ENCODE measurements at places on chromosomes 5 and 9. TPM values are rescaled to one million over a fixed set of nuclear protein-coding genes. Genes with fewer than 3 reads are reported as not detected.

Gene CMYA5
- total RNA-seq = 0.36 TPM

Gene NACC2
- total RNA-seq = 9.6 TPM

Gene GAPT
- total RNA-seq = 1.4 TPM

Gene SLC22A4
- total RNA-seq = 0.13 TPM

Gene ENG
- total RNA-seq = 113 TPM

Gene ANKRD31
- total RNA-seq = 0.05 TPM

DNA sequence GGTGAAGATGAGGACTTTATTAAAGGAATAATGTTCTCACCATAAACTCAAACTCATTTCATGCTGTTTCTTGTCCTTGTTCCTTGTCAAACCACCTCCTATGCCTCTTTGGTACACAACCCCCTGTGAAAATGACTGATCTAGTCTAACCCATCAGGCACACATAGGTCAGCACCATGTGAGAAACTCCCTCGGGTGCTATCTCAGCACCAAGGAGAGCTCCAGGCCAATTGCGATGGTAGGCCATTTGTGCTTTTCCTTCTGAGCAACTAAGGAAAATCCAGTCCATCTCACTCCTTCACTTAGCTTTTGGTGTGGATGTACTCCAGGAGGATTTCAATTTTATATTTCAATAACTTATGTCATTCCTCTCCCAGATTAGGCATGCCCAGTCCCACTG lies 199.8 kb downstream of the ZNF608 start:
- DNase-seq = no peak

DNA sequence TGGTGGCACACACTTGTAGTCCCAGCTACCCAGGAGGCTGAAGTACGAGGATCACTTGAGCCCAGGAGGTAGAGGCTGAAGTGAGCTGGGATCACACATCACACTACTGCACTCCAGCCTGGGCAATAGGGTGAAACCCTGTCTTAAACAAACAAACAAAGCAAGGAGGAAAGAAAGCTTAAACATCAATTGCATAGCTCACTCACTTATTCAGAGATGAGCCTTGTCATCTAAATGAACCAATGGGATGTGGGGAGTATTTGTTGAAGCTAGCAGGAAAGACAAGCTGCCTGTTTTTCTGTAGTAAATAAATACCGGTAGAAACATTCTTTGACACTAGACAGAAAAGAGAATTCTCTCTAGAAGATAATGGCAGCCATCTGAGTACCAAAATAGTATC lies 161.0 kb upstream of the SLC12A2 start:
- no peak for DNase-seq

- no peak for DNase-seq
Measured at GRCh38 chr5:143562935-143563334, 159.4 kb upstream of the NR3C1 start.

GRCh38 chr5:121968910-121969607 lies 7.3 kb downstream of the SRFBP1 start:
- DNase-seq = no peak

GRCh38 chr5:75666801-75667200 lies 50.4 kb downstream of the POC5 start:
- DNase-seq = no peak

DNA sequence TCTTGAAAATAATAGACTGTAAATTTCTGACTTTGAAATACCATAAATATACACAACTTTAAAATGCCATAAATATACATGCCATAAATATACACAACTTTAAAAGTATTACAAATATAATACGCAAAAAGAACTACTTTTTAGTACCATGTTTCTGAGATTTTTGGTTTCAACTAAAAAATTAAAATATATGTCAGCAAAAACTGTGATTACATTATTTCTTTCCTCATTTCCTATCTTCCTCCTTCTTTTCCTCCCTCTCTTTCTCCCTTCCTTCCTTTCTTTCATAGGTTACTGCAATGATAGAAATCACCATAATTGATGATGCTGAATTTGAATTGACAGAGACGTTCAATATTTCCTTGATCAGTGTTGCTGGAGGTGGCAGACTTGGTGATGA lies 200.5 kb downstream of the ADGRV1 start:
- no peak for DNase-seq

DNA sequence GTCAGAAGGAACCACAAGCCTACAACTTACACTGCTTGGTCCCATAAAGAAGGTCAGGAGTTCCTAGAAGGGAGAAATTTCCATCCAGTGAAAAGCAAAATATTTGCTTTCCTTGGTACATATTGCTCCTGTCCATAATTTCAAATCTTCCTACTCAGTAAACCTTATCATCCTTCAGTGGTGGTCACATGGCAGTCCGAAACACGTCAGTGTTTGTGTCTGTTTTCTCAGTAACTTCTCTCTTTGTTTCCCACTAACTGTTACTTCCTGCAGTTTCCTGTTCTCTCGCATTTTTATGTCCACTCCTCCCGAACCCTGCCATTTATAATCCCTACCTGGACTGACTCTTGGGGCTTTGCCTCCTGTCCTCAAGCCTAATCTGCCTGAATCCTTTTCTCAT lies 129.1 kb downstream of the FANCC start:
- no peak for DNase-seq

DNA sequence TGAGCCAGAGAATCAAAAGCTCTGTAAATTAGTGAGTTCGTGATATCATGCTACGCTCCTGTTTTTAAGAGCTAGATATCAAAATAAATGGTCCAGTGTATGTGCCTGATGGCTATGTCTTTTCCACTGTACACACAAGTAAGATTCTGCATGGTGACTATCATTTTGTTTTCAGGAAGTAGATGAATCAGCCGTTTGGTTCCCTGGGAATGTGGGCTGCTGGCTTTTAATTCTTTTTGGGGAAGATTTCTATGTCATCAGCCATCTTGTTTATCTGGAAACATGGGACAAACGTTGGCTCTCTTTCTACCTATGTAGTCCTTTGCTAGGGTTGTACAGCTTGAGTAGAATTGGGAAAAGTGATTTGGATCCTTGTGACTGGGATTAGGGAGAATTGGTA lies 126.7 kb downstream of the GRIA1 start:
- no peak for DNase-seq

- DNase-seq = no peak
Measured at GRCh38 chr9:129380961-129381401, 202.9 kb upstream of the IER5L start.

- DNase-seq = no peak
Measured at GRCh38 chr5:112165399-112165798, 253.7 kb downstream of the EPB41L4A start.

- DNase-seq = no peak
Measured at GRCh38 chr9:2489838-2490314, 131.7 kb upstream of the VLDLR start.

- no peak for DNase-seq
Measured at GRCh38 chr5:100026606-100027005, 508.6 kb upstream of the FAM174A start.

- no peak for DNase-seq
Measured at GRCh38 chr9:124786881-124787573, 10.1 kb downstream of the OLFML2A start.

DNA sequence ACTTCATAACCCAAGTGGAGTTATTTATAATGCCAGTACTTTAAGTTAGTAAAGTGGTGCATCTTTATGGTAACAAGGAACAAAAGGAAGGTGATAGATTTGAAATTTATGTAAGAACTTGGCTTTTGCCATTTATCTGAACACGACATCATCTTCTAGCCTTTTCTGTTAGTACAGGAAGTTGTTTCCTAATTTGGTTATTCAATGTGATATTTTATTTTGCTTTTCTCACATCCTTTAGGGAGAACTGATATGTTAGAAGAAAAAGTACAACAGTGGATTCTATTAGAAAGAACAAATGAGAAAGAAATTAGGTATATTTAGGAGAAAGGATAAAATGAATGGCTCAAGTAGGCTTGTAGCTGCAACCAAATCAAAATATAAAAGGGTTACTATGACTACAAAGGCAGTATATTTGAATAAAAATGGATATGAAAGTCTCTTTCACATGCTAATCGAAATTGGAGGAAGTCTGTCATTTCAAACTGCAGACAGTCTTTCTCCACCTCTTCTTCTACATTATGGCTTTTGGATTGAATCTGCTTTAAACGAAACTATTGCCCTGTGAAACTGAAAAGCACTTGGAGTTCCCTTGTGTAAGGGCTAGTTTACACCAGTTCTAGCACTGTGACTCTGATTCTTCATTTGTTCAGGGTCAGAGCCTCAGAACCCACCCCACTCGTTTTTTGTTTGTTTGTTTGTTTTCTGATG lies 18.5 kb upstream of the SLC24A2 start:
- no peak for DNase-seq

- DNase-seq = no peak
Measured at GRCh38 chr5:174736331-174736721, 11.9 kb downstream of the MSX2 start.

DNA sequence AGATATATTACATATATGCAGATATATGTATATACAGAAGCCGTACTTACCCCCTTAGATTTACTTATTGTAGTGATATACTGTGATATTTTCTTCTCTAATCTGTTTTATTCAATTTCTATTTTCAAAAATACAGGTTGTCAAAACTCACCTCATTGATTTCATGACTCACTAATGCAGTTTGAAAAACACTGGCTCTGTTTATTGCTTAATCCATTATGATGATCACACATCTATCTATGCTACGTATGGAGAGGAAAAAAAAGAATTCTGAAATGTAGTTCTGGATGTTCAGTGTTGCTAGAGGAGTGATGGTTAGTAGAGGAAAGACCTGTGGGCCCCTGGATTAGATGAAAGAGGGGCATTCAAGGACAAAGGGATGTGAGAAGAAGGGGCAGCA lies 121.0 kb upstream of the RPS23 start:
- DNase-seq = no peak

DNA sequence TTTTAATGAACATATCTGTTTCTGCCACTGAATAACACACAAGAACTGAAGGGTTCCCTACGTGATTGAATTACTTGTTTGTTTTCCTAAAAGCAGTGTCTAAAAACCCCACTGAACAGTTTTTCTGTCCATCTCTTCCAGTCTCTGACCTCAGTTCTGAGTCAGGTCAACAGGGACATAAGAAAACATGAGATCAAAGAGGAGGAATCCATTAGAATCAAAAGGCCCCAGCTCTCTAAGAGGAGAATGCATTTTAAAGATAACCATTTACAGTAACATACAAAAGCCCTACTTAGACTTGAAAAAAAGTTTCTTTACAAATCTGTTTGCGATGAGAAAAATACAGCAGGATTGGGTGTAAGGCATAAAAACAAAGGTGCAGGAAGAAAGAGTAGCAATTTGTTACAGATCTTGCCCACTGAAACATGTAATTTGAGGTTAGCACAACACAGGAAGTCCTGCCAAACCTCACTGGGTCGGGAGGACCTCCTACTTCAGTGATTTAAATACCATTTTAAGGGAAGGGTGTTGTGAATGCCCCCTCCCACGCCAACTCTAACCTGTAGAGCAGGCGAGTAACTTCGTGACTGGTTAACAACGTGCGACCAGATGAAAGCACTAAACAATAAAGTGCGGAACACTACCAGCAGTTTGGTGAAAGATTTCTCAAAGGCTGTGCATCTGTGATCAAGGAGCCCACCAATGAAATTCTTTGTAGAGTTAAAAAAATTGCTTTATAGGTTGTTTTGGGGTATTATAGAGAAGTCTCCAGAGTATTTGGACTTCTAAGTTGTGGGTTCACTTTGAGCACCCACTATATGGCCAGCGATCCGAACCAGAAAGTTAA lies 1.3 kb downstream of the QSOX2 start:
- DNase-seq = no peak

- no peak for DNase-seq
Measured at GRCh38 chr9:121851641-121852091, 200.2 kb downstream of the DAB2IP start.

GRCh38 chr5:114504560-114504959 lies 142.7 kb downstream of the KCNN2 start:
- no peak for DNase-seq

DNA sequence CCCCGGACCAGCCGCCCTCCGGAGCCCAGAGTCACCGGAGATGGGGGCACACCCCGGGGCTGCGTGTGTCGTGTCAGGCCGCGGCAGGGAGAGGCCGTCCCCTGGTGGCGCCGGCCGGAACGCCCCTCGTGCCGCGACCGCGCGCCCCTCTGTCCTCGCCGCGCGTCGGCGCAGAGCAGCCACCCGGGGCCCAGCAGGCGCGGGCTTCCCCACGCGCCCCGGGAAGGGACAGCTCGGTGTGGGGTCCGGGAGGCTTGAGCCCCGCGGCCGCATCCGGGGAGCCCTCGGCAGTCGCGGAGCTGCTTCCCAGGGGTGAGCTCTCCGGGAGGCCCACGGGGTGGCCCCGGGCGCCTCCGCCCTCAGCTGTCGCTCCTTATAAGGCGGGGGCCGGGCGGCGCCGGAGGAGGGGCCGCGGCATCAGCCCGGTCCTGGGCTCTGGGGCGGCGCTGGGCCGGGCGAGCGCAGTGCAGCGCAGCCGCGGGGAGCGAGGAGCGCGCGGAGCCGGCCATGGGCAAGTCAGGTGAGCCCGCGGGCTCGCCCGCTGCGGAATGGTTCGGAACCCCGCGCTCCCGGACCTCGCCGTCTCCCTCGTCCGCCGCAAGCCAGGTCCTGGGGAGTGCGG lies at the start of gene GLIPR2:
TSS of gene GLIPR2 (plus strand) at position 462 of the 622 bp plus-strand sequence. CDS start at position 508, 46 bp downstream.
- peak; percentile 47 for DNase-seq

GRCh38 chr9:89845862-89846261 lies 241.1 kb downstream of the GADD45G start:
- DNase-seq = no peak

GRCh38 chr5:26894719-26895263 lies 143.6 kb downstream of the CDH9 start:
- DNase-seq = no peak

DNA sequence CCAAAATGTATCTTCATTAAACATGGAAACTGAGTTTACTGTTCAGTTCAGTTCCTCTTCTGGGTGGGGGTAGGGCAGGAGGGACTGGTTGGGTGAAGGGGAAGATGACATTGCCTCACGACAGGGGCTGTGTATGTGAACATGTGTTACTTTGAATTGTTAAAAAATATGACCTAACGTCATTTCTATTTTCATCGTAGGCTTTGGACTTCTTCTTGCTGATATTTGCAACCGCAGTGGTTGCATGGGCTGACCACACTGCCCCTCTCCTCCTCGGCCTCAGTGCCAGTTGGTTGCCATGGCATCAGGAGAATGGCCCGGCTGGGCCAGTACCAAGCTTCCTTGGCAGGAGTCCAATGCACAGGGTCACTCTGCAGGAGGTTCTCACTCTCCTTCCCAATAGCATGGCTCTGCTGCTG lies 41.5 kb downstream of the HACD4 start:
- DNase-seq = no peak

DNA sequence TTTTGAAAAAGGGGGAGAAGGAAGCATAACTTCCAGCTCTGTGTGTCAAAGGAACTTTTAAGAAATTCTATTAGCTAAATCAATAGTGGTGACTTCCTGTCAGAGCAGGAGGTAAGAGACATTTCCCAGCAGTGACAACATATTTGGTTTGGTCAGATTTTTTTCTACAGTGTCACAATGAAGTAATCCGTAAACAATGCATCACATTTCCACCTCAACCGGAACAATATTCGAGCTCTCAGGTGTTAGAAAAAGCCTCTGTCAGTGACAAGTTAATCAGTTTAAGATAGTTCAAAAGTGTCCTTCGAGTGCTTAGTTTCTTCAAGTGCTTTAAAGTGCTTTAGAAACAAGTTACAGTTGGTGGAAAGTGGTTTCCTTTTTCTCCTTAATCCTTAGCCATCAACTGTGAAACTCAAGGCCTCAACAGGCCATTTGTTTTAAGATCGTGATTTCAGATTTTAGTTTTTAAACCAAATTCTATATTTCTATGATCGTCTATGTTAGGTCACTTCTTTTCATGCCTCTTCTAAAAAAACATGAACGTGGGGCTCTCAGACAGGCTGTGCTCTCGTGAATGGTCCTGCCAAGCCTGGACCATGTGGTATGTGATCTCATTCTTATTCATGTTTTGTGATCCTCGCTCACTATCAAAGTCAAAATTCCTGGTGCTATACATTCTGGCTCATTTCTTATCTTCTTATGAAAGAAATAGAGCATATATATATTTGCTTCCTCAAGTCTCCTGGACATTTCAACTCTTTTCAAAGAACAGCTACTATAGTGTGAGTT lies 181.9 kb upstream of the HMHB1 start:
- DNase-seq = no peak

Measured in endothelial cell (in vitro differentiated cells).